Stimulated activated naive CD8-positive, alpha-beta T cell treated with anti-CD3 and anti-CD28 coated beads, Interleukin-15, amount 100 ng/mL, for 72 hours (primary cell): ENCODE measurements at places on chromosomes 5 and 9.

DNA sequence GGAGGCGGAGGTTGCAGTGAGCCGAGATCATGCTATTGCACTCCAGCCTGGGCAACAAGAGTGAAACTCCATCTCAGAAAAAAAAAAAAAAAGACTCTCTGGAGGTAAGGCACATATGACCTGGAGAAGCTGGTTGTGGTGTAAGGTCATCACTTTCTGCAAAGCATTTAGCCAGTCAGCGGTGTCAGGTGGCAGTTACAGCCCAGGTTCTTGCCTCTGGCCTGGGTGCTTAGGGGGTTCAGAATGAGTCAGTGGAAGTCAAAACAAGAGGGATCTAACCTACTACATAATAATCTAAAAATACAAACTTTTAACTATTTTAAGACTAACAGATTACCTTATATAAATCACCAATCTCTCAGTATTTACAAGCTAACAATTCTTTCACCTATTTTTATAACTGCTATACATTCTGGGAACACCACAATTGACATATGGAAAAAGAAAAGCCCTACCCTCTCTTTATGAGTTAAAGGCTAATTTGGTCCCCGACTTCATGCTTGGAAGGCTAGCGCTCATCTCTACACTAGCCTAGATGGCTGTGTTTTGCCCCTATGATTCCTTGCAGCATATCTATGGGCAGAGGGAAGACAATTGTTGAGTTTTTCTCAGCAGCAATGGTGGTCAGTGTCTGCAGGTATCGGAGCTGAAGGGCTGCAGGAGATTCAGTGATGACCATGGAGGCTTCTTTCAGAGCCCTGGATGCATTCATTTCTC, 29.2 kb downstream of the STOM start:
- no peak for DNase-seq

- no peak for DNase-seq
Measured at GRCh38 chr5:35820735-35821134, 36.0 kb upstream of the IL7R start.

GRCh38 chr5:10789726-10790125, 28.7 kb upstream of the DAP start:
- no peak for DNase-seq

DNA sequence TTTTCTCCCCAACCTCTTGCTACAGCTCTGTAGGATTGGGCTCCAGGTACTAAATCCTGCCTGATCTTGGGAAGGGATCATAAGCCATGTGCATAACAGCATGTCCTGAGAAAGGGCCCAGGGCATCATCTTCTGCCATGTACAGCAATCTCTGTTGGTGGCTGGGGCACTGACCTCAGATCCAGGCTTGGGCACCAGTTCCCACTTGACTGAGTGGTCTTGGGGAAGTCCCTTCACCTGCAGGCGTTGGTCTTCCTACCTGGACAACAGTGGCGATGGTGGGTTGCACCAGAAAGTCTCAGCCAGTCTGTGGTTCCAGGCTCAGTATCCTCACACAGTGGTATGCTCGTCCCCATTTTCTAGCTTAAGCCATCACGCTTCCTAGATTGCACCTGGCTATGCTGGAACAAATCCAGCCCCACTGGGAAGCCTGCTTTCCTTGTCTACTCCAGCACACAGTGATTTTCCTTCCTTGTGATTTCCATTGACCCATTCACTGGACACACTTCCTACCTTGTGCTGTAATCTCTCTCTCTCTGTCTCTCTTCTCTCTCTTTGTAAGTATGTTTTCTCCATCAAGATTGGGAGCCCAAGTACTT, 121.7 kb upstream of the PITX1 start:
- no peak for DNase-seq

DNA sequence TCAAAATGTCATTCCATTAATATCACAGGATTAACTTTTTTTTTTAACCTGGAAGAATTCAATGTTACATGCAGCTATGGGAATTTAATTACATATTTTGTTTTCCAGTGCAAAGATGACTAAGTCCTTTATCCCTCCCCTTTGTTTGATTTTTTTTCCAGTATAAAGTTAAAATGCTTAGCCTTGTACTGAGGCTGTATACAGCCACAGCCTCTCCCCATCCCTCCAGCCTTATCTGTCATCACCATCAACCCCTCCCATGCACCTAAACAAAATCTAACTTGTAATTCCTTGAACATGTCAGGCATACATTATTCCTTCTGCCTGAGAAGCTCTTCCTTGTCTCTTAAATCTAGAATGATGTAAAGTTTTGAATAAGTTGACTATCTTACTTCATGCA, 20.6 kb downstream of the PCA3 start:
- no peak for DNase-seq

GRCh38 chr5:116388564-116389258, 185.9 kb downstream of the SEMA6A start:
- no peak for DNase-seq
